ENCODE measurements at places on chromosomes 1 and 21.
A peak's percentile ranks its signal among the peaks of the same experiment; 100 is the strongest.

GRCh38 chr1:158180741-158181576 lies at the start of gene CD1D:
Gene CD1D (plus strand): TSS chr1:158180895. CDS start chr1:158181102, 207 bp downstream.
- peak; percentile 64 for DNase-seq

DNA sequence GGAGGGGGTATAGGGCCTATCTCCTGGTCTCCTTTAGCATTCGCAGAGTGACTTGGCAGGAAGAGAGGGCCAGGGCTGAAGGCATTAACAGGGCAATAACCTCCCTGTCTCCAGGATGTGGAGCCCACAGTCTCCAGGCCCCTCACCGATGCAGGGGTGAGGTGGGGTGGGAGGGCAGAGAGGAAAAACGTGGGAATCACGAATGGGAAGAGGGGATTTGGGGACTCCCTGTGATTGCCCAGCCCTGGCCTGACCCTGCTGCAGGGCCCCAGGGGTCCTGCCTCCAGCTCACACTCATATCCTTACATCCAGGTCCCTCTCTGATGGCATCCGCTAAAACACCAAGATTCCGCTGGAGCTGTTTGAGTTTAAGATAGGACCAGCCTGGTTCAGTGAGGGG lies 14.6 kb downstream of the TFAP2E start:
- no peak for DNase-seq

DNA sequence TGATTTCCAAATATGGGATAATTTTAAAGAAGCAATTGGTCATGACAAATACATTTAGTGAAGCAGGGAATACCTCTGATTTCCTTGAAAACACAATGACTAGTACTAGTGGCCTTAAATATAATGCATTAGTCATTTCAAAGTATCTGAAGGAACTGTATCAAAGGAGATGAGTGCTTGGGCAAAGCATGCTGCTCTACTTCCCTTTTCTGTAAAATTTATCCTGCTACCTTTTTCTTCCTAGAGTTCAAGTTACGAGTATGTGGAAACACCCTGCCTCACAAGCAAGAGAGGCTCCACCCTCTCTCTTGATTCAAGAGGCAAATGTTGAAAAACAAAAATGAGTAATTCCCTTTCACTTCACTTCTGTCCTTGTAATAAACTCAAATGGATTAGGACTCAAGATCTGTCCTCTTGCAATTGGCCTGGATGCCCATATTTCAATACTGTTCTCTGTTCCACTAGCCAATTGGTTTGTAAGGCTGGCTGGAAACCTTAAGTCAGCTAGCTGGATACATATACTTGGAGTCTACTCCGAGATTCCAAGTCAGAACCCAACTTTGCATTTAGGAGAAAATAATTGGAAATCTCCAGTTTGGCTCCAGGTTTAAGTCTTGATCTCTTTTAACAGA lies 92.5 kb downstream of the CDC42BPA start:
- peak; percentile 30 for DNase-seq

GRCh38 chr1:225258811-225259210 lies 169.0 kb downstream of the LBR start:
- DNase-seq: no peak

GRCh38 chr1:42340901-42341300 lies 5.9 kb upstream of the FOXJ3 start:
- no peak for DNase-seq

- DNase-seq: peak; percentile 9
These were observed 230.2 kb downstream of the PRDM2 start for GRCh38 chr1:13930151-13930550.

DNA sequence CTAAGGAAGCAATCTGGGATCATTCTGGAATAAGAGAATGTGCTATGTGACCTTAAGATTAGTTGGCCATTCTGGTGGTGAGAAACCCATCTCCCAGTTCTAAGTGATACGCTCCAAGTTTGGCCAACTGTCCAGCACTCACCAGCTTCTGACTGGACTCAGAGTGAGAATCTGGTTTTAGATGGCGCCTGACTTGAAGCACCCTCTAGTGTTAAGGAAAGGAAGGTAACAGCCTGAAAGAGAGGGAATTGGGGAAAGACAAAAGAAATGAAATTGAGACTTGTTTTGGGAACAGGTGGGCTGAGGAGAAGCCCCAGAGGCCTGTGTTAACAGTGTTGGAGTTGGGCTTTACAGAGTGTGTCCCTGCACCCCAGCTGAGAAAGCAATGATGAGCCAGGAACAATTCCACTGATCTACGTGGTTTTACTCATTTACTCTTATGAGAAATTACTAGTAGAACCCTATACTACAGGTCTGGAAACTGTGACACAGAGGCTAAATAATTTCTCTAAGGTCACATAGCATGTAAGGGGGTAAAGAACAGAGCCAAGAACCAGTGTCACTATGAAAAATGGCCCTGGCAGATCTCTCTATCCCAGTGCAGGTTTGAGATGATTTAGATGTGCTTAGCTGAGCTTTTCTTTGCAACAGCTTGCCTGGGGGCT lies 9.3 kb upstream of the FCAMR start:
- DNase-seq: no peak

Measured in stomach (tissue), 19 donors.